Activated naive CD8-positive, alpha-beta T cell treated with anti-CD3 and anti-CD28 coated beads, Interleukin-2, amount 10 ng/mL, durations not matched to agents 7 days and 5 days (primary cell): ENCODE measurements at places on chromosomes 1 and 21. TPM values are rescaled to one million over a fixed set of nuclear protein-coding genes. Genes with fewer than 3 reads are reported as not detected.

GRCh38 chr1:39933956-39934941 lies 20.7 kb upstream of the MFSD2A start:
- no peak for DNase-seq
- H3K4me1 ChIP-seq: peaks cover 2% of the 10 kb centered on the region
- peaks cover 9% of the 10 kb centered on the region for H3K27me3 ChIP-seq

SELP gene
- total RNA-seq: 0.45 TPM

- H3K4me1 ChIP-seq: no peaks in the 10 kb centered on the region
- no peaks in the 10 kb centered on the region for H3K27me3 ChIP-seq
- H3K36me3 ChIP-seq: no peaks in the 10 kb centered on the region
- DNase-seq: no peak
- no peak overlapping the region for H3K4me3 ChIP-seq
Observed at GRCh38 chr1:68969441-68969840, 472.6 kb upstream of the DEPDC1 start.

DNA sequence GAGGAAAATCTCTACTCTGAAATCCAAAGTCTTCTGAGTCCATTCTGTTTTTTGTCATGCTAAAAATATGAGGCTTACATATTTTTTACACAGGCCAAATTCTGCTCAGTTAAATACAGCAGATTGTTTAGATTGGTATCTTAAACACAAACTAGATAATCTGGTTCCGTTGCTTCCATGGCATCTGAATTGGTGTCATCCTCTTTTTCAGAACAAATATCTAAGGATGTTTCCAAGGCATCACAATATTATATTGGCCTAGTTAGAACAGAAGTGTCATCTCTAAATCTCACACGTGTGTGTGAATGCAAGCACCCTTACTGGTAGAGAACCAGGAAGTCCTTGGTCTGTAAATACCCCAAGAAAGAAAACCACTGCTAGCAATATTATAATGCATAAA lies 151.2 kb downstream of the NRIP1 start:
- peaks cover 1% of the 10 kb centered on the region for H3K4me1 ChIP-seq
- no peak overlapping the region for H3K27ac ChIP-seq
- no peaks in the 10 kb centered on the region for H3K36me3 ChIP-seq
- H3K4me3 ChIP-seq: no peak overlapping the region

DNA sequence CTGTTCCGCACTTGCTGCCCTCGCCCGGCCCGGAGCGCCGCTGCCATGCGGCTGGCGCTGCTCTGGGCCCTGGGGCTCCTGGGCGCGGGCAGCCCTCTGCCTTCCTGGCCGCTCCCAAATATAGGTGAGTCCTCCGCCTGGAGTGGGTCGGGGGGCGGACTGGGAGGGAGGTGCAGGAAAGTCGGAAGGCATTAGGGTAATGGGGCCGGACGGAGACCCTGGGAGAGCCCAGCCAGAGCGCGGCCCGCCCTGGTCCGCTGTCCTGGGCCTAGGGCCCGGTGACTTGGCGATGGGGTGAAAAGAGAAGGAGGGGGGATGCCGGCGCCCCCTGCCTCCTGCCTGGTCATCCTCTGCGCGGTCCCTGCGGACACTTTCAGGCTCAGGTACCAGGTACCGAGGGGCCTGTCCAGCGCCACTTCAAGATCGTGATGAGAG lies 243 bp downstream of the ADAM15 start:
- peaks cover 1% of the 10 kb centered on the region for H3K36me3 ChIP-seq
- no peak for DNase-seq
- H3K27me3 ChIP-seq: no peaks in the 10 kb centered on the region
- H3K4me3 ChIP-seq: peak overlapping the region; percentile 88
- H3K4me1 ChIP-seq: peaks cover 23% of the 10 kb centered on the region

FBLIM1 gene
- total RNA-seq: not detected

- H3K4me1 ChIP-seq: no peaks in the 10 kb centered on the region
- H3K27me3 ChIP-seq: no peaks in the 10 kb centered on the region
- no peak overlapping the region for H3K4me3 ChIP-seq
- no peak for DNase-seq
- H3K36me3 ChIP-seq: no peaks in the 10 kb centered on the region
Observed at GRCh38 chr21:39874759-39875158, 7.5 kb downstream of the PCP4 start.

DNA sequence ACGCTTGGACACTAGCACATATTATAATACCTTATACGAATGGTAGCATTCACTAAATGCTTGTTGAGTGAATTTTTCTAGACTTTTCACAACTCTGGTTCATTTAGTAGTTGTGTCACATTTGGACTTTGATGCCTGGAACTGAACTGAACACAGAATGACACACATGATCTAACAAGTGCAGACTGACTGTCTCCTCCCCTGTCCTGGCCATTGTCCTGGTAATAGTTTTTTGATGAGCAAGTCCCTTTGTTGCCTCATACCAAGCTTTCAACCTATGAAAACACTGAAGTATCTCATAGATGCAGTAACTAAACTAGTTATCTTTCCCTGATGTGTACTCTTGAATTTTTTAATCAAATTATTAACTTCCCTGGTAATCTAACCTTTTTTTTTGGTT lies 66.4 kb downstream of the LRRC8D start:
- DNase-seq: no peak
- H3K27ac ChIP-seq: no peak overlapping the region
- no peaks in the 10 kb centered on the region for H3K27me3 ChIP-seq
- peaks cover 23% of the 10 kb centered on the region for H3K36me3 ChIP-seq
- peaks cover 12% of the 10 kb centered on the region for H3K4me1 ChIP-seq

DNA sequence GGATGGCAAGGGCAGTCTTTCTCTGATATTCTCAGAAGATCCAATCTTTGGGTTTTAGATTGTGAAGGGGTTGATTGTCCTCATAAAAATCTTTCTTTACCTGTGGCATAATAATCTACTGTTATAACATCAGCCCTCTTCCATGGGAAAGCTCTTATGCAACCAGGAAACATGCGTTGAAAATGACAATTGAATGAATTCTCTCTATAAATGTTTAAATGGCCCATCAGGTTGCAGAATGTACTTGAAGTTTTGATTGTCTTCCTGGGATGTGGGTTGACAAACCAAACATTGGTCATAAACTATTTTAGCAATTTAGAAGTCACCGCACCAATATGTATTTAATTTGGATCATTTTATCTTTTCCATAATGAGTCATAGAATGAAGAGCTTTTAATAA lies 31.7 kb upstream of the ITLN1 start:
- peaks cover 22% of the 10 kb centered on the region for H3K27me3 ChIP-seq
- DNase-seq: no peak
- no peaks in the 10 kb centered on the region for H3K4me1 ChIP-seq
- H3K27ac ChIP-seq: no peak overlapping the region
- no peak overlapping the region for H3K4me3 ChIP-seq

DNA sequence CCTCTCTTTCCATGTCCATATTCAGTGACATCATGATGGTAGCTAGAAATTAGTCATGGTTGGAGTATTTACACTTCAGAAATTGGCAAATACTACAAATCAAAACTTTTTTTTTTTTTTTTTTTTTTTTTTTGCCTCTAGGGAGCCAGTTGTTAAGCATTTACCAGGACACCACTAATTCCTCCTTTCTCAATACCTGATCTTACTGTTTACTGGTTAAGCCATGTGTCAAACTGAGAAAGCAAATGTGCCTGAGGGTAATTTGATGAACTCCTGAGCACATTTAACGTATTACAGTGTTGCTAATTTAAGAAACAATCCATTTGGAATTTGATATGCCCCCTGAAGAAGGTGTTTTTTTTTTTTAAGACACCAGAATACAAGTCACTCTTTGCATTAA lies 94.4 kb downstream of the DNM3 start:
- H3K36me3 ChIP-seq: no peaks in the 10 kb centered on the region
- no peak for DNase-seq
- H3K4me3 ChIP-seq: no peak overlapping the region
- H3K4me1 ChIP-seq: no peaks in the 10 kb centered on the region
- no peak overlapping the region for H3K27ac ChIP-seq

GRCh38 chr1:205584732-205585131 lies 47.1 kb downstream of the ELK4 start:
- H3K4me1 ChIP-seq: peaks cover 16% of the 10 kb centered on the region
- no peaks in the 10 kb centered on the region for H3K36me3 ChIP-seq
- no peak overlapping the region for H3K4me3 ChIP-seq
- DNase-seq: no peak

- peak overlapping the region; percentile 96 for H3K27ac ChIP-seq
- peaks cover 7% of the 10 kb centered on the region for H3K27me3 ChIP-seq
- H3K36me3 ChIP-seq: peaks cover 7% of the 10 kb centered on the region
- peak; percentile 70 for DNase-seq
Observed at GRCh38 chr21:44874497-44875315, 1.2 kb upstream of the PTTG1IP start.

GRCh38 chr1:27682351-27682944 lies 10.5 kb upstream of the IFI6 start:
- peaks cover 10% of the 10 kb centered on the region for H3K36me3 ChIP-seq
- no peak for DNase-seq
- H3K4me3 ChIP-seq: no peak overlapping the region
- no peak overlapping the region for H3K27ac ChIP-seq
- peaks cover 4% of the 10 kb centered on the region for H3K27me3 ChIP-seq

DNA sequence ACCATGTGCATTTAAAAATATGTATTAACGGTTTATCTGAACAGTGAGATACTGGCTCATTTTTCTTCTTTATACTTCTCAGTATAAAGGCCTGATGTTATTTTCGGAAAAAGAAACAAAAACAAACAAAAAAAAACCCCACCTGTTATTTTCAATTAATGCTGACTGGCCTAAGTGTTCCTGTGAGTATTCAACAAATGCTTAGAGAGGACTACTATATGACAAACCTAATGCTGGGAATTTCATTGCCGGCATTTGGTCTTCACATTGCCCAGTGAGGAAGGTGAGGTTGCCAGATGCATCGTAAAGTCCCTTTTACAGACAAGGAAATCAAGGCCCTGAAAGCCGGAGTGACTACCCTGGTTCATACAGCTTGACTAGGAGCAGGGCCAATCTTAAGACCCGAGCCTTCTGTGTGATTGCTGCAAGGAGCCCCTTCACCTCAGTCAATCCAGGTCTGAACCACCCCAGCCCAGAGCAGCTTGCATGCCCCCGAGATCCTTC lies 599 bp downstream of the MRPL24 start:
- H3K4me3 ChIP-seq: peak overlapping the region; percentile 94
- peaks cover 22% of the 10 kb centered on the region for H3K36me3 ChIP-seq
- H3K27ac ChIP-seq: peak overlapping the region; percentile 94
- peaks cover 22% of the 10 kb centered on the region for H3K4me1 ChIP-seq
- no peaks in the 10 kb centered on the region for H3K27me3 ChIP-seq
- no peak for DNase-seq

- H3K36me3 ChIP-seq: no peaks in the 10 kb centered on the region
- no peak overlapping the region for H3K27ac ChIP-seq
- H3K4me1 ChIP-seq: peaks cover 2% of the 10 kb centered on the region
- H3K27me3 ChIP-seq: no peaks in the 10 kb centered on the region
- no peak for DNase-seq
Observed at GRCh38 chr1:93567255-93567918, 114.2 kb downstream of the BCAR3 start.

DNA sequence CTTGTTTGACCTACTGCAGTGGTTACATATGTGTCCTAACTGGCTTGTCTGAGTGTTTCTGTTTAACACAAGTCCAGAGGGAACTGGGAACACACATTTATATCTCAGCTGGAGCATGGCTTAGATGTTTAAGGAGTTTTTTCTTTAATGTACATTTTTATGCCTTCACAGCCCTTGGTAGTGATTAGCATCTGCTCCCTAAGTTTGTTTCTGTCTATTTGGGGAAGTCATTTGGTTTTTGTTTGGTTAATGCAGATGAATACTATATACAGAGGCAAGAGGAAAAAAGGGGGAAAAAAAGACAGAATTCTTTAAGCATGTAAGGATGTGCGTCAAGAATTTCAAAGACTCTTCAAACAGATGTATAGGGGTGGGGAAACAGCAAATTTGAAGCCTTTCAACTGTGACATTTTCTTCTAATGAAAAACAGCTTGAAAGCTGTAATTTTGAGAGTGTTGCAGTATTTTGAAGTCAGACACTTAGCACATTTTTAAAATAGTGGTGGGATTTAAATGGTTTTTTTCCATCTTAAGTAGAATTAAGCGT lies 15.4 kb downstream of the MACO1 start:
- peaks cover 18% of the 10 kb centered on the region for H3K36me3 ChIP-seq
- no peak overlapping the region for H3K27ac ChIP-seq
- no peaks in the 10 kb centered on the region for H3K27me3 ChIP-seq
- DNase-seq: no peak
- H3K4me1 ChIP-seq: peaks cover 10% of the 10 kb centered on the region

TLR5 gene
- total RNA-seq: 0.28 TPM

DNA sequence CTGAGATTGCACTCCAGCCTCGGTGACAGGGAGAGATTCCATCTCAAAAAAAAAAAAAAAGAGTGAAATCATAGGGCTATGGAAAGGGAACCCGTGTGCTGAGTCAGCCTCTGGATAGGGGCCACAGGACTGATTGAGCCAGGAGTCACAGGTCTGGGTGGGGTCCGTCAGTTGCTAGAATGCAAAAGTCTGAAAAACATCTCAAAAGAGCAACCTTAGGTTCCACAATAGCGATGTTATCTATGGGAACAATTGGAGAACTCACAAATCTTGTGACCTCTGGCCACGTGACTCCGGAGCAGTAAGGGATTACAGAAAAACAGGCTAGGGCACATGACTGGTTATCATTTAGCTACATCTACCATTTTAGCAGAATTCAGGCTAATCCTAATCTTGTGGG lies 32.8 kb upstream of the GREM2 start:
- H3K4me3 ChIP-seq: no peak overlapping the region
- H3K4me1 ChIP-seq: no peaks in the 10 kb centered on the region
- no peaks in the 10 kb centered on the region for H3K27me3 ChIP-seq
- no peak overlapping the region for H3K27ac ChIP-seq
- no peak for DNase-seq
- H3K36me3 ChIP-seq: no peaks in the 10 kb centered on the region

- peaks cover 7% of the 10 kb centered on the region for H3K4me1 ChIP-seq
- H3K36me3 ChIP-seq: no peaks in the 10 kb centered on the region
- H3K27ac ChIP-seq: no peak overlapping the region
- DNase-seq: no peak
Observed at GRCh38 chr1:201710632-201711597, 118.0 kb upstream of the IPO9 start.

DNA sequence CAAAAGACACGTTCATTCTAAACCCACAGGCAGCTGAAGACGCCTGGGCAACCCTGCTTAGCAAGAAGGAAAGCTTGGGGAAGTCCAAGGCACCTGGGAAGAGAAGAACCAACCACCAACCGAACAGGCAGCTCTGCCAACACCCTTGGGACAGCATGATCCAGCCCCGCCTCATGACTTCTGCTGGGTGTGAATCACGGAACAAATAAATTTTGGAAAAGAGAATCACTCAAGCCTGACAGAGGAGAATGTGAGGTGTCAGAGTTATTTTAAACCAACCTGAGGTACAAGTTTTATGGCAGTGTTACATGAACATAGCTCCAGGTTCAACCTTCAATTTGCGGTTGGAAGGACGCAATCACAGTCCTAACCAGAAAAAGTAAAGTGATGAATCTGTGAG lies 10.0 kb upstream of the PADI4 start:
- H3K27ac ChIP-seq: no peak overlapping the region
- no peak for DNase-seq
- H3K4me1 ChIP-seq: no peaks in the 10 kb centered on the region
- H3K36me3 ChIP-seq: no peaks in the 10 kb centered on the region
- H3K4me3 ChIP-seq: no peak overlapping the region

GRCh38 chr1:18009055-18009454 lies 98.5 kb upstream of the IGSF21 start:
- no peak for DNase-seq
- H3K27ac ChIP-seq: no peak overlapping the region
- H3K4me3 ChIP-seq: no peak overlapping the region
- no peaks in the 10 kb centered on the region for H3K36me3 ChIP-seq
- peaks cover 7% of the 10 kb centered on the region for H3K27me3 ChIP-seq
